Glutamatergic neuron (in vitro differentiated cells): ENCODE measurements at places on chromosomes 11 and 22.

DNA sequence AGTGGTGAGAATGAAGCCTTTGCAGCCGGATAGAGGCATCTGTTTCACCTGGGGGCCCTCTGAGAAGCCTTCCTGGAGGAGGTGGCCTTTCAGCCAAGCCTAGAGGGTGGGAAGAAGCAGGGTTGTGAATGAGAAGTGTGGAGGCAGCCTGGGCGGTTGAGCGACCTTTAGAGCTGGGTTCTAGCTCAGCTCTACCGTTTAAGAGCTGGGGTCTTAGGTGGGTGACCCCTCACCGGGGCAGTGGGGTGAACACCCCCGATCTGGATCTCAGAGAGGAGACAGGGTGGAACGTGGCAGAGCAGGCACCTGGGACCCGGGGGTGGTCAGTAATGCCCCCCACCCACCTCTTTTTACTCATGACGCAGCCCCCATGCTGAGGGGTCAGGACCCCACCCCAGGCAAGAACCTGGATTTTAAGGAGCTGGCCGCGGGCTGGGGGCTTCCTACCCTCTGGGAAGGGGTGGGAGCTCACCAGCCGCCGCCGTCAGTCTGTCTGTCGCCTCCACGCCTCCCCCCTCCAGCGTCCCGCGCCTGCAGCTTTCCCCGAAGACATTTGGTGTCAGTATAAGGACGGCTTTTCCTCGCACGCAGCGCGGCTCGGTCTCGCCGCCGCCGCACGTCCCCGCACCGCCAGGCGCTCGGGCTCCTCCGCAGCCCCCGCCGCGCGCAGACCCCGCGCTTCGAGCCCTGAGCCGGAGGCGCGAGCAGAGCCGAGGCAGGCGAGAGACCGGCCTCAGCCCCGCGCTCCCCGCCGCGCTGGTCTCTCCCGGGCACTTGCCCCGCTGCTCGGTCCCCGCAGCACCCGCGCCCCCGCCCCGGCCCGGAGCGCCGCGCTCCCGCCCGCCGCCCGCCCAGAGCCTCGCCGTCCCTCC is 13.3 kb upstream of the CACNA1I start:
- H3K27ac ChIP-seq = no peak overlapping the region
- no peaks in the 10 kb centered on the region for H3K36me3 ChIP-seq
- H3K27me3 ChIP-seq = peaks cover 8% of the 10 kb centered on the region
- peak; percentile 59 for DNase-seq
- peak overlapping the region; percentile 52 for H3K4me3 ChIP-seq
- peaks cover 1% of the 10 kb centered on the region for H3K4me1 ChIP-seq

- no peak for DNase-seq
- H3K4me3 ChIP-seq = no peak overlapping the region
- no peaks in the 10 kb centered on the region for H3K36me3 ChIP-seq
Measured at GRCh38 chr11:120115272-120116000, 22.5 kb downstream of the TRIM29 start.

DNA sequence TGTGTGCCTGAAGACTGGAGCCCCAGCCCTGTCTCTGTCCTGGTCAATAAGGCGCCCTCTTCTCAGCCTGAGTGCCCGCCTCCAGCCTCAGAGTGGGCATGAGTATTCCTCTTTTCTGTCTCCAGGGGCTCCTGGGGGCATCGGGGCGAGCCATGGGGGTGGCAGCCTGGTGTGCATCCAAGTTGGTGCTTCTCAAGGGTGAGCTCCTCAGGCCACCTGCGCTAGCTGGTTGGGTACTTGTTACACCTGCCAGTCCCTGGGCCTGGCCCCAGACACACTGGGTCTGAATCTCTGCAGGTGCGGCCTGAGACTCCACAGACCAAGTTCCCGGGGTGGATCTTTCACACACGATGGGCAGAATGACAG is 168.6 kb upstream of the B3GAT1 start:
- H3K27me3 ChIP-seq = no peaks in the 10 kb centered on the region
- H3K36me3 ChIP-seq = no peaks in the 10 kb centered on the region
- H3K4me1 ChIP-seq = peaks cover 26% of the 10 kb centered on the region
- H3K4me3 ChIP-seq = no peak overlapping the region
- DNase-seq = no peak

- no peak overlapping the region for H3K4me3 ChIP-seq
- peaks cover 9% of the 10 kb centered on the region for H3K27me3 ChIP-seq
- DNase-seq = no peak
- H3K36me3 ChIP-seq = no peaks in the 10 kb centered on the region
- no peak overlapping the region for H3K27ac ChIP-seq
Measured at GRCh38 chr22:20980523-20980922, 1.6 kb upstream of the LZTR1 start.

DNA sequence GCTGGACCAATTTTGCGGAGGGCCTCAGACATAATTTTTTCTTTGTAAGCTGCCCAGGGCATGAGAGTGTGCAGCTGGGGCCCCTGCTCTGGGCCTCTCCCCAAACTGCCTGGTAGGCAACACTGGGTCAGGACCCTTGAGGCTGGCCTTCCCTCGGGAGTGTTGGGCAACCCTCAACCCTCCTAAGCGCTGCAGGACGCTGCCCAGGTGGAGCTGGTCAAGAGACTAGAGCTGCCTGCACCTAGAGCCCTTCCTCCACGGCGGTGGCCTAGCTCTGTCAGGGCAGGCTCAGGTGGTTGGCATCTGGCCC is 505 bp upstream of the TMEM132A start:
- H3K36me3 ChIP-seq = peaks cover 8% of the 10 kb centered on the region
- peaks cover 11% of the 10 kb centered on the region for H3K27me3 ChIP-seq
- H3K4me3 ChIP-seq = peak overlapping the region; percentile 82
- no peak for DNase-seq
- peaks cover 24% of the 10 kb centered on the region for H3K4me1 ChIP-seq
- peak overlapping the region; percentile 86 for H3K27ac ChIP-seq

- peak overlapping the region; percentile 73 for H3K27ac ChIP-seq
- H3K4me3 ChIP-seq = peak overlapping the region; percentile 98
- peaks cover 17% of the 10 kb centered on the region for H3K4me1 ChIP-seq
- H3K36me3 ChIP-seq = peaks cover 13% of the 10 kb centered on the region
- no peak for DNase-seq
Measured at GRCh38 chr11:61966734-61967115, 709 bp downstream of the FTH1 start.

DNA sequence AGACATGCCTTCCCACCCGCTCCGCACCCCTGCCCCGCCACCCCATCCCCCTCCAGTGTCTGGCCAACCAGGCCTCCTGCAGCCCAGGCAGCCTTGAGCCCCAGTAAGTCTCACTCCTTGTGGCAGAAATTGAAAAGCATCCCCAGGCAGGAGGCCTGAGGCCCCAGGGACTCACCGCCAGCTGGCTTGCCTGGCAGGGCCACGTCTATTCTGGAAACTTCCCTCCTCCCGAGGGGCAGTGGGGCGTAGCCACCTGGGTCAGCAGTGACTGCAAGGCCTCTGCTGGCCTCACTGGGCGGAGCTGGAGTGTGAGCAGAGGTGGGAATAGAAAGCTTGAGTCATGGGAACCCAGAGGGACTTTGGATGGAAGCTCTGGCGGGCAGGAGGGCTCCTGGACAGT is 26.3 kb downstream of the ANO1 start:
- DNase-seq = no peak
- peaks cover 20% of the 10 kb centered on the region for H3K27me3 ChIP-seq
- no peak overlapping the region for H3K4me3 ChIP-seq
- H3K27ac ChIP-seq = no peak overlapping the region
- peaks cover 17% of the 10 kb centered on the region for H3K4me1 ChIP-seq
- H3K36me3 ChIP-seq = no peaks in the 10 kb centered on the region

- DNase-seq = no peak
- H3K4me3 ChIP-seq = no peak overlapping the region
- H3K27me3 ChIP-seq = no peaks in the 10 kb centered on the region
- H3K36me3 ChIP-seq = peaks cover 4% of the 10 kb centered on the region
- peaks cover 7% of the 10 kb centered on the region for H3K4me1 ChIP-seq
- no peak overlapping the region for H3K27ac ChIP-seq
Measured at GRCh38 chr11:33713856-33714398, 13.3 kb upstream of the C11orf91 start.

DNA sequence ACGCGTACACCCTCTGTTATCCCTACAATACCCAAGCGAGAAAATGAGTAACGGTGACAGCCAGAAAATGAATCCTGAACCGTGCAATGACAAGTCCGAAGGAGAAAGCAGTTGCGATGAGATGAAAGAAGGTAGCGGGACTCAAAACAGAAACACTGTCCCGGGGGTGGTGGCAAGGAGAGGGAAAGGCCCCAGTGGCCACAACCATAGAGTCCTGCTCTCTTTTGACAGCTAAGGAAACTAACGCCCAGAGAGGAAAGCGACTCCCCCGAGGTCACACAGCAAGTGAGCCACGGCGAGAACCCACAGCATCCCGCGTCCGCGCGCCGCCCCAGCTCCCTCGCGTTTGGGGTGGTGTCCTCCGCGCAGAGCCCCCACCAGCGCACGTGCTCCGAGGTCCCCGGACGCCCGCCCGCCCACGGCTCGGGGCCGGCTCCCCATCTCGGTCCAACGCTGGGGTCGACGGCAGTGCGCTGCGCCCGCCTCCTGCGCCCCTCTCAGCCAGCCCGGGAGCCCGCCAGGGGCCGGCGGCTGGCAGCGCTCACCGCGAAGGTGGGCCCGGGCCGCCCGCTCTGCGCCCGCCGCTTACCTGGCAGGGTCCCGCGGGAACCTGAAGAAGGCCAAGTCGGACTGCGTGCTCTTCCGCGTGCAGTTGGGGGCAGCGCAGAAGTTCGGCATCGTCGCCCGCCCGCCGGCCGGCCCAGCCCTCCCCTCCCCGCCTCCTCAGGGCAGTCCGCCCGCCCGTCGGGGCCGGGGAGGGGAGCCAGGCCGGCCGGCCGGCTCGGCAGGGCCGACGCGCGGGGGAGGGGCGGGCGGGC is 564 bp downstream of the THAP12 start:
- DNase-seq = peak; percentile 58
- peaks cover 8% of the 10 kb centered on the region for H3K27me3 ChIP-seq
- peak overlapping the region; percentile 96 for H3K4me3 ChIP-seq
- H3K4me1 ChIP-seq = peaks cover 19% of the 10 kb centered on the region
- H3K27ac ChIP-seq = peak overlapping the region; percentile 80
- peaks cover 2% of the 10 kb centered on the region for H3K36me3 ChIP-seq

DNA sequence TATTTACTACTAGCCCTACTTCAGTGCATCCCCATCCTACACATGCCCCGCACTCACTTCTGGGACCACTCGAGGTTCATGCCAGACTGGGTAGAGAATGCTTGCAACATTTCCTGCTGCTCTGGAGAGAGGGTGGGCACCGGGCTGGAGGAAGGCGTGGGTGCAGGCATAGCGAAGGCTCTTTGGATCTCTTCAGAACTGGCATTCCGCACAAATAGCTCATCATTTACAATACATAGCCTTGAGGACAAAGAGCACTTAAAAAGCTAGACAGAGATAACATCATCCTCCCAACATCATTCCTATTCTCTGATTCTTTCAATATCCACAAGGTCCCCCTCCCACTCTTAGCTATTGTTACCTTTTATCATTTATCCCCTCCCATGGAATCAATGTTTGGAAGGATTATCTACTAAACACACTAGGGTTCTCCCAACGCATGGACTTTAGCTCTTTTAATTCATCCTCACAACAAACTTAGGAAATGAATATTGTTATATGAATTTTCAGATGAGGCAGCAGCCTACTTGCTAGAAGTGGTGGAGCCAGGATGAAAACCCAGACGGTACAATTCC is 2.5 kb upstream of the TMEM223 start:
- H3K36me3 ChIP-seq = no peaks in the 10 kb centered on the region
- H3K27me3 ChIP-seq = peaks cover 2% of the 10 kb centered on the region
- H3K4me1 ChIP-seq = peaks cover 5% of the 10 kb centered on the region
- H3K4me3 ChIP-seq = no peak overlapping the region
- no peak for DNase-seq
